ENCODE measurements at places on chromosomes 12 and 14.

GRCh38 chr12:19597167-19598026 is 158.1 kb downstream of the AEBP2 start:
- no peak for DNase-seq

- DNase-seq, result no peak
Observed at GRCh38 chr12:130043685-130044406, 118.4 kb upstream of the FZD10 start.

DNA sequence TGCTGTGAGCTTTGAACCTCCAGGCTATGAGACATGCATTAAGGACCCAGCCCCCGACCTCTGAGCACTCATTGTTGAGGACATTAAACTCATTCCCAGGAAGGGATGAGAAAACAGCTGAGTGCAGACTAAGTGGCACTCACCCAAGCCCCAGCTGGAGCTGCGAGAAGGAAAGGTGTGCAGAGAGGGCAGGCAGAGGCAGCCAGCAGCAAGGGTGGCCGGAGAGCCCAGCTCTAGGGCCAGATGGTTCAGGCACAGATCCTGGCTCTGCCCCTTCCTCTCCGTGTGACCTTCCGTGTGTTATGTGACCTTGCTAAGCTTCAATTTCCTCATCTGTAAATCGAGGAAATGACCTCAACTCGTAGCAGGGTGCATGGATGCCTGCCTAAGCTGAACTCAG is 3.7 kb downstream of the TSPAN11 start:
- no peak for DNase-seq

- no peak for DNase-seq
Observed at GRCh38 chr12:20800160-20800559, 10.3 kb upstream of the SLCO1B3 start.
